ENCODE measurements at places on chromosomes 3 and 15. TPM values are rescaled to one million over a fixed set of nuclear protein-coding genes. Genes with fewer than 3 reads are reported as not detected.

DNA sequence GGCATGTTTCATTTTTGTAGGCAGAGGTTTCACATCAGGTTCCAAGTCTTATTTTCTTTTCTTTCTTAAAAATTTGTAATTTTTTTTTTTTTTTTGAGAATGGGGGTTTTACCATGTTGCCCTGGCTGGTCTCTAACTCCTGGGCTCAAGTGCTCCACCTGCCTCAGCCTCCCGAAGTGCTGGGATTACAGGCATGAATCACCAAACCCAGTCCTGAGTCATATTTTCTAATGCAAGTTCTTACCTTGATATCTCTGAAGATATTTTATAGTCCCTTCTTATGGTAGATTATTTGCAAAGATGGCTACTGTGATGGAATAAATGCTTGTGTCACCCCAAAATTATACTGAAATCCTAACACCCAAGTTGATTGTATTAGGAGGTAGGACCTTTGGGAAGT, 63.8 kb downstream of the SLC9A9 start:
- no peak for DNase-seq

The POLR2M gene
- 195 TPM for polyA plus RNA-seq

- DNase-seq, result no peak
Measured at GRCh38 chr15:36877796-36878683, 222.3 kb downstream of the MEIS2 start.

DNA sequence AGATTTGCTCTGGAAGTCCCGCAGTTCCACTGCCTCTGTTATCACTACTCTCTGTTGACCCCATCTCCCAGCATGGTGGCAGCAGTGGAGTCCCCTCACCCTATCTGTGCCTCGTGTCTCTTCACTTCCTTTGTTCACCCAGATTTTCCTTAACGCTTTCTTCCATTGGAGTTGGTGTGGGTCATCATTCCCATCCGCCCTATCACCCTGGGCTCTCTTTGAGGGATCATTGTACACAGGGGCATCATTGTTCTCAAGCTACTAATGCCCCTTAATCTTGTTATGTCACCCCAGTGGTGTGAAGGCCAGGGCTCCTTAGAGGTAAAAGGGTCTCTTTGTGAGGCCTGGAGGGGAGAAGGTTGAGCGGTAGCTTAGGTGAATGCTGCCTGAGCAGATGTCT, 329.5 kb upstream of the CTDSPL start:
- no peak for DNase-seq

DNA sequence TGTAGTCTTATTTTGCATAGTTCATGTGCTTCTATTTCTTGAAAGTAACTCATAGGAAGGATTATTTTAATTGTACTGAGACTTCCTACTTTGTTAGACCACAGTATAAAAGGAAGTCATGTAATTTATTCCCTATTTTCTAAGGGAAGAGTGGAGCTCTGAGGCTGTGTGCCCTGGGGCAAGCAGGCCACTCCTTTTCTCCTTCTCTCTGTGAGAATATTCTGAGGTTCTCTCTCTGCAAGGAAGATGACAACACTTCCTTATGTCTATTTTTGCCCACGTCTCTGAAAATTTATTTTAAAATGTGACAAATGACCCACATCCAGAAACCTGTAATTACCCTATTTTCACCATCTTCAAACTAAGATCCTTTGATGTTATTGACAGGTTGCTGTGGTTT, 11.0 kb downstream of the KCTD6 start:
- DNase-seq, result no peak

- no peak for DNase-seq
Measured at GRCh38 chr3:39707314-39707909, 102.0 kb upstream of the MYRIP start.

GRCh38 chr15:25465835-25466234, 27.0 kb upstream of the UBE3A start:
- DNase-seq, result no peak

DNA sequence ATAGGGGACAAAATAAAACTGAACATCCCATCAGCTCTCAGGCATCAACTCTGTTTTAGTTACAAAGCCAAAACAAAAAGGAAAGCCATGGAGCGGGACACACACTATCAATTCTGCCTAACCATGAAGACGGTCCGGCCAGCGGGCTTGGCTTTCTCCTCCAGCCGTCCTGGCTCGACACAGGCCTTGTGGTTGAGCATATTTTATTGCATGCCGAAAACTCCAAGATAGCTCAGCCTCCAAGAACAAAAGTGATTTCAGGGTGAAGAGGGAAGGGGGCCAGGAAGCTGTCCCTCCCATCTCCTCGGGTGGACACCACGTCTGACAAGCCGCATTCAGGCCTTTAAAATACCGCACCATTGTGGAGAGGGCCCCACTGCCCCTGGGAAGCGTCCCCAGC, 31.2 kb downstream of the WNT5A start:
- DNase-seq, result no peak

The MDFIC2 gene
- not detected for polyA plus RNA-seq

DNA sequence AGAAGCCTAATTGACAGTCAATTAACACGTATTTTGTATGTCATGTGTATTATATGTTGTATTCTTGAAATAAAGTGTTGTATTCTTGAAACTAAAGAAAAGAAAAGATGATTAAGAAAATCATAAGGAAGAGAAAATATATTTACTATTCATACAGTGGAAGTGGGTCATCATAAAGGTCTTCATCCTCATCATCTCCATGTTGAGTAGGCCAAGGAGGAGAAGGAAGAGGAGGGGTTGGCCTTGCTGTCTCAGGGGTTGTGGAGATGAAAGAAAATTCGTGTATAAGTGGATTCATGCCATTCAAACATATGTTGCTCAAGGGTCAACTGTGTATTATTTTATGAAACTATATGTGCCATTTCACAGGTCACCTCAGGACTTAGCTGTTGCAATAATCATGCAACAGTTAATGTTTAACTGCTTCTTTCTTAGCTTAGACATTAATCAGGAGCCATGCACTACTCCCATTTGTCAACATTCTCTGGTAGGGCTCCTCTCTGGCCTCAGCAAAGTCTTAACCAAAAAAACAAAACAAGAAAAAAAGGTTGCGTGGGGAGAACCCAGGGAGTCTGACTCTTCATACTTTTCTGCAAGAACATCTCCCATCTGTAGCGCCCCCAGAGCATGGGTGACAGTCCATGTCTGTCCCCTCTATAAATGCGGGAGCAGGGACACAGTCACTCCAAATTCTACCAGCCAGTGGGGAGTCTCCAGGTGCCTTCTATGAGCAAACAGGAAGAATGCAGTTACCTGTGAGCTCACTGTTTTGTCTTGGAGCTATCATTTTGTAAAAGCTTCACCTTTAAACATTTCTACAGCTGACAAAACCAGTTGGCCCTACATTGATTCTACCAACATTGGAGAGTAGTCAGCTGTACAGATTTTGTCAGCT, 19.9 kb upstream of the LRRC2 start:
- no peak for DNase-seq

- DNase-seq, result no peak
Measured at GRCh38 chr3:20185331-20185678, 701 bp downstream of the SGO1 start.

The GHSR gene
- not detected for polyA plus RNA-seq

DNA sequence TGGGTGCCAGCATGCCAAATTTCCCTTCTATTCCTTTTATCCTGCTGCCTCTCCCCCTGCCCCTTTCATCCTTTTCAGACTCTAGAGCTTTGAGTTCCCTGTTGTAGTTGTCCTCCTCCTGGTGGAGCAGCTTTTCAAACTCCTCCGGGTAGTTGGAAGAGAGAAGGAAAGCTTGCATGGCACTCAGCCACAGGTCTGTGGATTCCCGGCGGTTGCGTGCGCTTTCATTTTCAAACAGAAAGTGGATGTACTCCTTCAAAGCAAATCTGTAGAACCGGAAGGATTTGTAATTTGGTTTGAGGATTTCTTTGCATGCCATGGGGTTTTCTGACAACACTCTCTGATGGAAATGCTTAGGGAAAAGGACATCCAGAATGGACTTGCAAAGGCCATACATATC, 68.1 kb upstream of the DCLK3 start:
- no peak for DNase-seq

The NEK10 gene
- polyA plus RNA-seq, result 2.0 TPM

- no peak for DNase-seq
Measured at GRCh38 chr3:46378426-46378942, 7.7 kb downstream of the CCR5 start.

GRCh38 chr3:110815008-110815583, 256.5 kb upstream of the NECTIN3 start:
- DNase-seq, result no peak

- DNase-seq, result no peak
Measured at GRCh38 chr3:139974809-139975425, 39.9 kb downstream of the CLSTN2 start.

DNA sequence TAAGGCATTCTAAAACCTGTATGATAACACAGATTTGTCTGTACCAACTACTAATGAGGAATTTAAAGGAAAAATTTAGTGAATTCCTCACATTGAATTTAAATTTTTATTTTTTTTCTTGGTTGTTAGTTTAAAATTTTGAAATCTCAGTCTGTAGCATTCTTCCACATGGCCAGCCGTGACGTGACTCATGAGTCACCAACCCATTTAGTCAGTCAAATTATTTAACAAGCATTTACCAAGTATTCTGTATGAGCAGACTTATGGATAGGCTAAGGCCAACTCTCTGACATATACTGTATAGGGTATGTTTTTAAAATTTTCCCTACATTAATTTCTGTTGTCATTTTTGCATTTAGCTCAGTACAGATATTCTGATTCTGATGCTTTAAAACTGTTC, 112.9 kb downstream of the CNTN4 start:
- DNase-seq, result no peak

The STRC gene
- polyA plus RNA-seq, result 0.20 TPM

- no peak for DNase-seq
Measured at GRCh38 chr15:47744973-47745372, 27.7 kb downstream of the SEMA6D start.

GRCh38 chr3:39216176-39216790, 23.9 kb upstream of the XIRP1 start:
- DNase-seq, result no peak

- no peak for DNase-seq
Measured at GRCh38 chr3:24981924-24982323, 446.1 kb upstream of the RARB start.

The GOLGA8Q gene
- 1.2 TPM for polyA plus RNA-seq

The ESYT3 gene
- 2.4 TPM for polyA plus RNA-seq

DNA sequence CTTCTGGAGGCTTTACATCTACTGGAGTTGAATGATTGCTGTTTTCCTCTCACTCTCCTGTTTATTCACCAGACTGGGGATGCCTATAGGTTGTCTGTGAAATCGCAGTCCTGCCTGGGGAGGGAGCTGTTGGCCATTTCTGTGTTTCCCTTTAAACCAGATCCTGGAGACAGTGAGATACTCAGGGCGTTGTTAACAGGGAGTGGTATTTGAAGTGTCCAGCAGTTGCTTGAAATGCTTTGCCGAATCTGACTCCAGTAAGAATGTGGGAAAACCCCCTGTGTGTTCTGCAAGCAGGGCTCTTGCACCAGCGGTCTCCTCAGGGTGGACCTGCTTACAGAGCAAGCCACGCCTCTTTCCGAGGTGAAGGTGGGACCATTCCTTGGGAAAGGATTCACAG, 4.3 kb upstream of the LRRK1 start:
- no peak for DNase-seq

The USP50 gene
- not detected for polyA plus RNA-seq

DNA sequence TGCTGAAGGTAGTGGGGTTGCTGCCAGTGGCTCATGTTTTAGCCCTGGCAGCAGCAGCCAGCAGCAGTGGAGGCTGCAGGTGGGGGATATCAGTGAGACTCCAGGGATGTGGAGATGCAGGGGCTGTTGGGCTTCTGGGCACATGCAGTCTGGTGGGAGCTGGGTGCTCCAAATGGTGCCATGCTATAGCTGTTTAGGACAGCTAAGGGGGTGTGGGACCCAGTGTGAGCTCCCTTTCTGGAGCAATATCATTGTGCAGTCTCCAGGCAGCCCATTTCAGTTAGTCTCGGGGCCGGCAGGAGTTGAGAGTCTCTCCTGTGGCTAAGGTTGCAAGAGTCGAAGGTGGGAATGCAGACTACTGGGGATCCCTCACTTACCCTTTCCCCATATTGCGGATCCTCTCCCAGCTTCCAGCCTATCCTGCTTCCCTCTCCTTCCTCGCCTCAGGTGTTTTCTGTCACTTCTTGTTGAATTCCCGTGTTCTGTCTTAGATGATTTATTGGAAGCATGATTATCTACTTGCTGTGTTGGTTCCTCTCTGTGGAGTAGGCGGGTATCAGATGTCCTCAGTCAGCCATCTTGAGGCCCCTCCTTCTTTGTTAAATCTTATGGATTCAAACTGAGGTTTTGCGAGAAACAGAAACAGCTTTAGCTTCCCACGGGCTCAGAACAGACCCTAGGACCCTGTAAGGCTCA, 112.0 kb downstream of the FAM43A start:
- DNase-seq, result no peak

DNA sequence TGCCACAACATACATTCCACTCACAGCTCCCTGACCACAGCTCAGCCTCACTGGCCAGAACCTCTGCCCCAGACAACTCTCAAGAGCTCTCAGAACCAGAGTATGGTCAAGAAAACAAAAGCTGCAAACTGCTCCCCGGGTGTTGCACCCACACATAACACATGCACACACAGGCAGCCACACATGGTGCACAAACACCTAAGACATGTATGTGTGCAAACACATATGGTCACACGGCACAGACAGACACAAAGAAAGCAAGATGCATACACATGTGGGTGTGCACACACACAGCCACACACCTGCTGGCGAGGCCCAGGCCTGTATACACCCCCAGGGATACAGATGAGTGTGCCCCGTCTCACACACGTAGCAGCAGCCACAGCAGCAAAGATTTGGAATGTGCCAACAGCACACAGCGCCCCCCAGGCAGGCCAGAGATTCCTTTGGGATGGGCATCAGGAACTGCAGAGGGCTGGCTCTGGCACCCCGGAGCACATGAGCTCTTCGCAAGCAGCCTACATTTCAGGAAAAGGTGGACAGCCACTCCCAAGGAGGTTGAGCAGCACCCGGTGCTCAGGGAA, 6.6 kb downstream of the KLF15 start:
- no peak for DNase-seq

GRCh38 chr3:61725851-61726333, 164.5 kb downstream of the PTPRG start:
- DNase-seq, result no peak

- no peak for DNase-seq
Measured at GRCh38 chr15:73318463-73319351, 50.1 kb downstream of the HCN4 start.

All from urinary bladder (tissue), 4 donors.